ENCODE measurements at places on chromosomes 3 and 15. TPM values are rescaled to one million over a fixed set of nuclear protein-coding genes. Genes with fewer than 3 reads are reported as not detected.
A peak's percentile ranks its signal among the peaks of the same experiment; 100 is the strongest.

NOX5 gene
- total RNA-seq = 0.09 TPM

IL12A gene
- 7.8 TPM for total RNA-seq

DNA sequence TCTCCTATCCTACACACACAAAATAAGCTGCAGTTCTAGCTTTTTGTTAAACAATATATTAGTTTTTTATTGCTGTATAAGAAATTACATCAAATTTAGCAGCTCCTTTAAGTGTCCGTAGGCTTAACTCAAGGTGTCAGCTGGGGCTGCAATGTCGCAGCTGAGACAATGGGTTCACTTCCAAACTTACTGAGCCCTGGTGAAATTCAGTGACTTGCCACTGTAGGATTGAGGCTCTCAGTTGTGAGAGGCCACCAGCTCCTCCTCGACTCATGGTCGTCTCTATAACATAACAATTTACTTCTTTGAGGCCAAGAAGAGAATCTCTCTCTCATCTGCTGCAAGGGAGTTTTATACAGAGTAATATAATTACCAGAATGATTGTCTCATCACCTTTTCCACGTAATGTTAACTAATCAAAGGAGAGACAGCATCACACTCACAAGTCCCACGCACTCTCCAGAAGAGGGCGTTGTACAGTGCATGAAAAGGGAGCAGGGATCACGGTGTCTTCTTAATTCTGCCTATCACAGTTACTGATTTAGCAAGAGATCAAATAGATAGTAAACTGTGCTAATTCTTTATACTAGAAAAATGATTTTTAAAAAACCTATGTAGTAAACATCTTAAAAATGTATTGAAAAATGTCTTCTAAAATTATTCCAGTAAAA is 735.6 kb upstream of the GBE1 start:
- no peak overlapping the region for H3K4me3 ChIP-seq
- H3K27me3 ChIP-seq = no peaks in the 10 kb centered on the region
- no peak for DNase-seq
- H3K4me1 ChIP-seq = no peaks in the 10 kb centered on the region

DNA sequence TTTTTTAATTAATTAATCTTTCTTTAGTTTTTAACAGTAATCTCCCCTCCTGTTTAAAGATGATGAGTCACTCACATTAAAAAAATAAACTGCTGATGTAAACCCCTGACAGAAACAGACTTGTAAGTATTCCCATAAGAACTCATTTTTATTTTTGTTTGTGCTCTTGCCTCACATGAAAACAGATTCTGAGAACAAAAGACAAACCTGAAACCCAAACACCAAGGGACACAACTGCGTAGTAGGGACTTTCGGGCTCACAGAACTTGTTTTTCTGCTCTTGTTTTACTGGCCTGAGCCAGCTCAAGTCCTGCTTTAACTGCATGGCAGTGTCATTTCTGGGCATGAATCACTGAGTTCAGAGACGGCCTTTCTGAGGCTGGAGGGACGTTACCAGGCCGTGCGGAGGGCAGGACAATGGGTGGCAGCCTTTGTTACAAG is 600.8 kb downstream of the FOXP1 start:
- H3K27ac ChIP-seq = peak overlapping the region; percentile 79
- no peak overlapping the region for H3K4me3 ChIP-seq
- no peak for DNase-seq
- peaks cover 94% of the 10 kb centered on the region for H3K36me3 ChIP-seq

DNA sequence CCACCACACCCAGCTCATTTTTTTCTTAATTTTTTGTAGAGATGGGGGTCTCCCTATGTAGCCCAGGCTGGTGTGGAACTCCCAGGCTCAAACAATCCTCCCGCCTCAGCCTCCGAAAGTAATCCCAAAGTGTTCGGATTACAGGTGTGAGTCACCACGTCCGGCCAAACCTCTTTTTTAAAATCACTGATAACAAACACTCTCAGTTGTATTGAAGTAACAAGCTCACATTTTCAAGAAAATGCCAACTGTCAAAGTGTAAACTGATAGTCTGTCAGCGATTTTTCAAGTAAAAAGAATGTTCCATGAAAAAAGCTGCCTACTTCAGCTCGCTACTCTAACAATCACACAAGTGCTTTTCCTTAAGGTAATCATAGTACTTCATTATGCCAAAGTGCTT is 33.4 kb downstream of the UBXN7 start:
- H3K27me3 ChIP-seq = no peaks in the 10 kb centered on the region
- H3K4me3 ChIP-seq = no peak overlapping the region
- no peak overlapping the region for H3K27ac ChIP-seq
- no peak for DNase-seq
- H3K36me3 ChIP-seq = peaks cover 66% of the 10 kb centered on the region

GRCh38 chr3:104992676-104993075 is 374.0 kb upstream of the ALCAM start:
- H3K27ac ChIP-seq = no peak overlapping the region
- H3K27me3 ChIP-seq = no peaks in the 10 kb centered on the region
- no peak overlapping the region for H3K4me3 ChIP-seq
- no peaks in the 10 kb centered on the region for H3K4me1 ChIP-seq

- no peaks in the 10 kb centered on the region for H3K27me3 ChIP-seq
- H3K36me3 ChIP-seq = peaks cover 17% of the 10 kb centered on the region
- H3K27ac ChIP-seq = no peak overlapping the region
- DNase-seq = no peak
Observed at GRCh38 chr3:141979050-141979671, 102.7 kb downstream of the ATP1B3 start.

DNA sequence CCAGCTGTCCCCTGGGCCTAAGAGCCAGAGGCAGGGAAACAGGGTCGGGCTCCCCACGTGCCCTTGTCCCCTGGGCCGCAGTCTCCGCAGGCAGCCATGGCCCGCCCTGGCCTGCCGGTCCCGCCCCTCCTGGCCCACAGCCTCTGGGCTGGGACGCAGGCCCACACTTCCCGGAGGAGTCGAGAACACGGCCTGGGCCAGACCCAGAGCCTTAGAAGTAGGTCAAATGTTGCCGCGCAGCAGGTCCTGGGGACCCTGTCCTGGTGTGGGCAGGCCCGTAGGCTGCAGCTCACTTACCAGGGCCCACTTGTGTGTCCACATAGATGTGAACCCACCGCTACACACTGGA is 4.3 kb upstream of the MYL3 start:
- H3K36me3 ChIP-seq = no peaks in the 10 kb centered on the region
- peaks cover 7% of the 10 kb centered on the region for H3K27me3 ChIP-seq
- H3K4me3 ChIP-seq = no peak overlapping the region
- DNase-seq = no peak
- H3K27ac ChIP-seq = no peak overlapping the region

DNA sequence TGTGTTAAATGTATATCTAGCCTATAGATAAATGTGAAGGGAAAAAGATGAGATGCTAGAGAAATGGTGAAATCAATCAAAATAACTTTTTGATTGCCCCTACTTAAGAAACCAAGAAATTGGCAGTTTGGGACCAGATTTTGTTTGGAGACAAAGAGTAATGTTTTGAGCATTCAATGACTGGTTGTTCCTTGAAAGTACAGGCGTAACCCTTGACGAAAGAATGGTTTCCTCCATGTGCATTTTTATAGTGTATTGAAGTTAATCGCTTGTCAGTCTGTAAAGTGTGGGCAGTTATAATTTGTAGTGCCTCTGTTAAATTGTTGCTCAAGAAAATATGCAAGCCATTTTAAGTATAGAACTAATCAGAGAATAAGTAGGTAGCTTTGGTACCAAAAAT is 1.2 kb downstream of the KIF23 start:
- H3K27me3 ChIP-seq = peaks cover 4% of the 10 kb centered on the region
- peaks cover 11% of the 10 kb centered on the region for H3K4me1 ChIP-seq
- no peak for DNase-seq
- peak overlapping the region; percentile 42 for H3K4me3 ChIP-seq

GRCh38 chr3:25663347-25663868 is 1.3 kb downstream of the TOP2B start:
- peaks cover 66% of the 10 kb centered on the region for H3K4me1 ChIP-seq
- H3K27me3 ChIP-seq = no peaks in the 10 kb centered on the region
- H3K27ac ChIP-seq = peak overlapping the region; percentile 97
- peak overlapping the region; percentile 93 for H3K4me3 ChIP-seq

- no peak for DNase-seq
- no peaks in the 10 kb centered on the region for H3K4me1 ChIP-seq
- no peak overlapping the region for H3K4me3 ChIP-seq
- H3K36me3 ChIP-seq = no peaks in the 10 kb centered on the region
- no peak overlapping the region for H3K27ac ChIP-seq
Observed at GRCh38 chr3:168574455-168575158, 478.9 kb upstream of the GOLIM4 start.

- H3K27me3 ChIP-seq = no peaks in the 10 kb centered on the region
- peak overlapping the region; percentile 77 for H3K27ac ChIP-seq
- no peak for DNase-seq
- peaks cover 39% of the 10 kb centered on the region for H3K4me1 ChIP-seq
Observed at GRCh38 chr3:188472336-188472735, 318.4 kb downstream of the LPP start.

- no peak overlapping the region for H3K27ac ChIP-seq
- H3K27me3 ChIP-seq = no peaks in the 10 kb centered on the region
- H3K4me1 ChIP-seq = peaks cover 39% of the 10 kb centered on the region
- H3K36me3 ChIP-seq = no peaks in the 10 kb centered on the region
- H3K4me3 ChIP-seq = peak overlapping the region; percentile 25
Observed at GRCh38 chr3:194072691-194073279, 63.2 kb upstream of the HES1 start.

DNA sequence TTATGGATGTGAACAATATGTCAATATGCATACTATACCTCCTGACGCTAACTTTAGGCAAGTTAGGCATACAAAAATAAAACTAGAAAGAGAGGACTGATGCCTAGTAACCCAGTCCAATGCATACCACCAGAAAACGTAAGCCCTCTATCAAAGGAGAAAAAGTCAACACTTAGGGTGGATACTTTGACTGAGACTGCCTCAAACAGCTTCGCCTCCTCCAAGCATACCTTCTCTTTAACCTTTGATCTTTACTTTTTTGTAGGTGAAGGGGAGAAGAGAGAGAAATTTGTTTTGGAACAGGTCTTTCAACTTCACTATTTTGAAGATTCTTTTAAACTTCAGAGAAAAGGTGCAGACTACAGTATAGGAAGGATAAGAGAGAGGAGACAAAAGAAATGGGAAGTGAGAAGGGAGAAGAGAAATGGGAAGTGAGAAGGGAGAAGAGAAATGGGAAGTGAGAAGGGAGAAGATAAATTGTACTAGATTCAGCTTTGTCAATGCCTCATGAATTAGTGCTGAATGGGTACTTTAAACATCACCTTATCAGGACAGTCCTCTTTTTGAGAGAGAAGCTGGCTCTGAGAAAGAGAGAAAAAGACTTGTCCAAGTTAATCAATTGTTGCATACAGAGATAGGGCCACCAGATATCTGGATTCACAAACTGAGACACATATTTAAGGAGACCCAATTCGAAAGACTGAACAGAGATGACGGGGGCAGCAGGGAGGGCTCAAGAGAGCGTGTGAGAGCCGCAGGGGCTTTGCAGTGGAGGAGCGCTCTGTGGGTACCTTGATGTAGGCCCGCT is 1.0 kb downstream of the P3H2 start:
- peaks cover 41% of the 10 kb centered on the region for H3K27me3 ChIP-seq
- H3K4me1 ChIP-seq = peaks cover 6% of the 10 kb centered on the region
- H3K4me3 ChIP-seq = peak overlapping the region; percentile 24
- no peaks in the 10 kb centered on the region for H3K36me3 ChIP-seq

DNA sequence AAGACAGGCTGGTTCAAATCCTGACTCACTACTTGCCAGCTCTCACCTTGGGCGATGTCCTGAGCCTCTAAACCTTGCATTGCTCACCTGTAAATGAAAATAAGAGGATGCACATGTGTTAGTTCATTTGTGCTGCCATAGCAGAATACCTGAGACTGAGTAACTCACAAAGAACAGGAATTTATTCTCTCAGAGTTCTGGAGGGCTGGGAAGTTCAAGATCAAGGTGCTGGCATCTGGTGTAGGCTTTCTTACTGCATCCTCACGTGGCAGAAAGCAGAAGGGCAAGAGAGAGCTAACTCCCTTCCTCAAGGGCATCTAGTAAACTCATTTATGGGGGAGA is 222.7 kb downstream of the MTHFS start:
- no peak for DNase-seq
- H3K27me3 ChIP-seq = peaks cover 13% of the 10 kb centered on the region
- H3K4me3 ChIP-seq = no peak overlapping the region
- H3K36me3 ChIP-seq = no peaks in the 10 kb centered on the region
- no peak overlapping the region for H3K27ac ChIP-seq
- peaks cover 5% of the 10 kb centered on the region for H3K4me1 ChIP-seq

All from activated B cell treated with CpG ODN at 0.5 μM for 24 hours (primary cell).